ENCODE measurements at places on chromosomes 5 and 9.

- DNase-seq, result no peak
These were observed 48.9 kb downstream of the TJP2 start for GRCh38 chr9:69222970-69223369.

GRCh38 chr9:16191691-16192402 lies 639.0 kb downstream of the CCDC171 start:
- DNase-seq, result peak; percentile 82

DNA sequence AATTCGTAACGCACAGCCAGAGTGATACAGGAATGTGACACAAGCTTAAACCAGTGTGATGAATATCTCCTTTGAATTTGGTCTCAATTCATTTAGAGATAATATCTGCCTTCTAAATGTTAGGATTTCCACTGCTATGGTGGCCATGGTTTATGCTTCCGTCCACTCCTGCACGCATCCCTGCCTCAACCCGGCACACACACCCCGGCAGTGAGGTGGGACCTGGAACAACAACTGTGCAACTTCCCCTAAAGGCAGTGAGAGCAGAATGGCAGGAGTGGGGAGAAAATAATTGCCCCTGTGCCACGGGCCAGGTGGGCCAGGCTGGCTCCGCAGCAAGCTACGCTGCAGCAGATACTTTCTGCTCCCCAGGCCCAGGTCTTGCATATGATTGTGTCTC lies 72.6 kb upstream of the CPEB4 start:
- no peak for DNase-seq

GRCh38 chr9:31674264-31674663 lies 710.2 kb upstream of the ACO1 start:
- DNase-seq, result no peak

DNA sequence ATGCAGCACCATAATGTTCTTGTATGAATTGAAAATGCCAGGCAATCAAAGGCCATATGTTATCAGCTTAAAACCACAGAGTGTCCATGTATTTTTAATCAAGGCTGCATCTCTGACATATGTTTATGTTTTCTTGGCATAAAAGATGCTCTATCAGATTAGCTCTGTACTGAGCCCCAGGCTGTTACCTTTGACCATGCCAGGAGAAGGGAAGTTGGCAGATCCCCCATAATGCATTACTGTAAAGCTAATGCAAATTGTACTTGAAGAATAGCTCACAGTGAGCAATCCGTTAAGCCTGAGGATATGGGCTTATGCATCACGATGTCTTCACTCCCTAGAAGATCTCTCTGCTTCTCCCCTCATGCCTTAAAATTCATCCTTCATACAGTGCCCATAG lies 414.4 kb downstream of the BRINP1 start:
- DNase-seq, result peak; percentile 66

DNA sequence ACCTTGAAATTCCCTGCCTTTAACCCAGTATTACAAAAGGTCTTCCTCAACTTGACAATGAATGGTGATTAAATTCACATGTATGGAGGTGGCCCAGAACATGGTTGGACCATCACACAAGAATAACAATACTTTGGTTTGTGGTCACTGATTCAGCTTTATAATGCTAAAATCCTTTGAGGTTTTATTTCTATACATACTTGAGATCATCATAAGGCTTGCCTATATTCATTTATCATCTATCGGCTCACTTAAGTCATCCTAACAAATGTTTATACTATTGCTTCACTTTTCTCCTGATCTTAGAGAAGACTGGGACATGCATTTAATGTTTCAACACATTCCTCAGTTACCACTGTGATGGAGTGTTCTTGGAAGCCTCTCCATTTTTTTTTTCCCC lies 191.3 kb downstream of the DMAC1 start:
- DNase-seq, result no peak

DNA sequence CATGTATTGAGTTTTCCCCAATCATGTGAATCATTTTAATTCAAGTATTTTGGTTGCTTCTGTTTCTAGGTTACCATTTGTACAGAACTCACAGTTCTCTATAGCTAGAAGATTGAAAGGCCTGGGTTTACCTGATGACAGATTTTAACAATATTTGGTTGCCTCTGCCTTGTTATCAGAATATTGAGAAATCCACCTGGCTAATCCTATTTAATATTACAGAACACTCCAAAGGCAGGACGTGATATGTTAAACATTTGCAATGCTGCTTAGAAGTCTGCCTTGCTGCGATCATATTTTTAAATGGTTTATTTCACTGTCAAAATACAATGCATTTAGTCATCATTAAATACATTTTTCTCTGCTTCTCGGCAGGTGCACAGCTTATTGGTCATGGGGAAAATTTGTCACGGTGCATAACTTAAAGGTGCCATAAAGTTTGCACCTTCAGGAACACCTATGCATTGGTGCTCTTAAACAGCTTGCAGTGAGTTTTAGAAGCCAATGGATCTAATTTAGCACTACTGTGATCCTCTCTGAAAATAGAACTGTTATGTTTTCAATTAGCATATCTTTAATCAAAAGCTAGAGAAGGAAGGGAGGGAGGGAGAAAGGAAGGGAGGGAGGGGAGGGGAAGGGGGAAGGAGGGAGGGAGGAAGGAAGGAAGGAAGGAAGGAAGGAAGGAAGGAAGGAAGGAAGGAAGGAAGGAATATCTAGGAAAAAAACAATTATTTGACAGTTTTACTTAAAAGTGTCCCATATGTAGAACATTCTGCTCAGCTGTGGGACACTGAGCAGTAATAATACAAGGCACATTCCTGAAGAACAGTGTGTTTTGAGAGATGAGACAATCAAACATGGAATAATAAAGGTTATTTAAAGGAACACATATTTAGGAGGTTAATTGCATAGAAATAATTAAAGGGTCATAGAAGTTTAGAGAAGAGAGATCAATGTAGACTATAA lies 15.5 kb upstream of the DAPK1 start:
- DNase-seq, result no peak

GRCh38 chr5:140296289-140296688 lies 6.6 kb downstream of the PFDN1 start:
- DNase-seq, result no peak

DNA sequence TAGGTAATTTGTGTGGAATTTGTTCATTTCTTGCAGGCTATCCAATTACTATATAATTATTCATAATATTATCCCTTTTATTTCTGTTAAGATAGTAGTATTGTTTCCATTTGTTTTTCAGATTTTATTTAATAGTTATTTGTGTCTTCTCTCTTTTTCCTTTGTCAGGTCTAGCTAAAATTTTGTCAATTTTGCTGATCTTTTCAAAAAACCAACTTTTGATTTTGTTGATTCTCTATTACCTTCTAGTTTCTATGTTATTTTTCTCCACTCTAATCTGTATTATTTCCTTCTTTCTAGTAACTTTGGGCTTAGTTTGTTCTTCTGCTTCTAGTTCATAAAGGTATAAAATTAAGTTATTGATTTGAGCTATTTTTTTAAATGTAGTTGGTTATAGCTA lies 76.3 kb downstream of the OSTF1 start:
- DNase-seq, result no peak

GRCh38 chr9:112754578-112754977 lies 4.0 kb downstream of the SNX30 start:
- DNase-seq, result no peak
